GOT3 (cell line): ENCODE measurements at places on chromosomes 2 and 18.

DNA sequence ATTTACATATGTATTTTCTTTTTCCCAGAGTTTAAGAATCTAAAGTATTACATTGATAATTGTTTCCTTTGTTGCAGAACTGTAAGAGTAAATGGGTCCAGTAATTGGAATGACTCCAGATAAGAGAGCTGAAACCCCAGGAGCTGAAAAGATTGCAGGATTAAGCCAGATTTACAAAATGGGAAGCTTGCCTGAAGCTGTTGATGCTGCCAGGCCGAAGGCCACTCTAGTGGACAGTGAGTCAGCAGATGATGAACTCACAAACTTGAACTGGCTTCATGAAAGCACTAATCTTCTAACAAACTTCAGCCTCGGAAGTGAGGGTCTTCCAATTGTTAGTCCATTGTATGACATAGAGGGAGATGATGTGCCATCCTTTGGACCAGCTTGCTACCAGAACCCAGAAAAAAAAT is 183.8 kb upstream of the STON1 start:
- DNase-seq: no peak

DNA sequence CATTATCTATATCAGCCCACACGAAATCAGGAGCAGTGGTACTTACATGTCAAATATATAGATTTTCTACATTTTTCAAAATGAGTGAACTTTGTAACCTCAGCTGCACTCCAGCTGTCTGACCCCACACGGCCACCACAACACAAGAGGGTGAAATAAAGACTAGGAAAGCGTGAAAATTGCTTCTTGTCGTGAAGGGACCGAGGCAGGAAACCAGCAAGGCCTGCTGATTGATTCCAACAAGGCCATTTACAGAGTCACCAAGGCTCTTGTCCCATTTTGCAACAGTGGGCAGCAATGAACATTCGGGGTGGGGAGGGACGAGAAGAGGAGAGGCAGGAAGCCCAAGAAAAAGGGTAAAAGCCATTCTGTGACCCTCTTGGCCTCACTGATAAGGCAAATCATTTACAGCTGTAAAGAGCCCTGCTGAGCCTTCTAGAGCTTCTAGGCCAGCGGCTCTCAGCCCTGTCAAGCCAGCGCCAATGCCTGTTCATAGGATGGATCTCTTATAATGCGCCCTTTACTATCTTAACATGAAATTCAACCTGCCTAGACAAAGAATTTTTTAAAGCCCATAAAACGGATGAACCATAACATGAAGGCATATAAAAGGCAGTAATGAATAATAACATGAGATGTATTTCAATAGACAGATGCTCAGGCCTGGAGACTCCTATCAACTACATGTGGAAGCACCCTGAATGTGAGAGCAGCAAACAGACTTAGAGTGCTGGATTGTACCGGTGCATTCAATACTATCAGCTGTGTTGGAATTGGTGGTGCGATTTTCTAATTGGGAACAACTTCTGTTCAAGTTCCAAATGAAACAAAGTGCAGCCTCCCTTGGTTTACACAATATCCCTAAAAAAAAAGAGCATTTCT is 269.0 kb downstream of the CDCA7 start:
- DNase-seq: no peak

- no peak for DNase-seq
Observed at GRCh38 chr2:120765678-120766469, 30.2 kb downstream of the GLI2 start.

DNA sequence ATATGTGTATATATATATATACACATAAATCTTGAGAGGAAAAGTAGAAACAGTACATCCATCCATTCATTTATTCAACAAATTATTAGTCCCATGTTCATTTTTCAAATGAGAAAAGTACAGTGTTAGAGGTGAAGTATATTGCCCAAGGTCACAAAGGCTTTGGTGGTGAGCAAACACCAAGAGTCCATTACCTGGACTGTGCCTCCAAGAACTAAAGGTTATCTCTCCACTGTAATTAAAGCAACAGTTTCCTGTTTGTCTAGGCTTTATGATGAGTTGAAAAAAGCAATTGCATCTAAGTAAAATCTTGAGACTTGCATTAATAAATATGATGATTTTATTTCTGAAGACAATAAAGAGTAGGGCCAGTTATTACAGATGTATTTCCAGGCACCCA is 44.7 kb upstream of the EPB41L3 start:
- no peak for DNase-seq

DNA sequence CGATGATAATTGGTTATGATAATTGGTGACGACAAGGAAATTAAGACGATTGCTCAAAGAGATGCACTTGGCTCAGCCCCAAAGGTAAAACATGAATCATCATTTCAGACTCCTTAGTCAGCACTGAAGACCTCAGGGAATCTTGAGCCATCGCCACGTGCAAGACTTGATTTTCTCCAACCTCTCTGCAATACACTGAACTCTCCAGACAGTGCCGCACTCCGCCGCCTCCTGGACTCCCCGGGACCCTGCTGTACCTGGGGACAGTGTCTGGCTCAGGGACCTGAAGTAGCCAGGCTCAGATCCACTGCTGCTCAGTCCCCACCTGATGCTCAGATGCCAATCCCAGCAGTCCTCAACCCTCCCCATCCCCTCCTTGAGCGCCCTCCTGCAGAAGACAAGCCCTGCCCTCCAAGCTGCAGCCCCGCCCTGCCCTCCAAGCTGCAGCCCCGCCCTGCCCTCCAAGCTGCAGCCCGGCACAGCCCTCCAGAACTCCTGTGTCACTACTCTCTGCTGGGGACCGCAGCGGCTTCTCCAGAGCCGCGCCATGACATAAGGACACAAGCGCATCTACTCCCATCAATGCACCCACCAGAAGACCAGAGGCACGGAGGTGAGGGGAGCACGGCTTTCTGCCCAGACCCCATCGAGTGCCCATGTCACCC is 1.1 kb downstream of the TMEM18 start:
- DNase-seq: peak; percentile 25

GRCh38 chr2:189124175-189124574 is 55.4 kb downstream of the COL5A2 start:
- DNase-seq: no peak

GRCh38 chr2:99187011-99187410 is 6.0 kb downstream of the MRPL30 start:
- DNase-seq: no peak

DNA sequence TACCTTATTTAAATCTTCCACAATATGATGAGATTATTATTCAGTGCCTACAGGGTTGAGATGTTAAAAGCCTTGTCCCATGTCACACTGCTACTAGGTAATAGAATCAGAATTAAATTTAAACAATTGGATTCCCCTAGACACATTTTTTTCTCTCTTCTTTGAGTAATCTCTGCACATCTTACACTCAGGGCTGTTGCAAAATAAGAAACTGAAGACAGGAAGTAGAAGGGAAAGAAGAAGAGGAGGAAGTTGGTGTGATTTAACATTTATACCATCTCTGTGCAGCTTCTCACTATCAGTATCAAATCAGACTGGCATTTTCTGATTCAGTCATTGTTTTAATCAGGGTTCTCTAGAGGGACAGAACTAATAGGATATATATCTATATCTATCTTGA is 677.6 kb downstream of the IRS1 start:
- DNase-seq: no peak

- no peak for DNase-seq
Observed at GRCh38 chr18:44882163-44882868, 201.6 kb downstream of the SETBP1 start.
